Ureter (tissue), 1 donor: ENCODE measurements at places on chromosomes 2 and 18. TPM values are rescaled to one million over a fixed set of nuclear protein-coding genes. Genes with fewer than 3 reads are reported as not detected.

DNA sequence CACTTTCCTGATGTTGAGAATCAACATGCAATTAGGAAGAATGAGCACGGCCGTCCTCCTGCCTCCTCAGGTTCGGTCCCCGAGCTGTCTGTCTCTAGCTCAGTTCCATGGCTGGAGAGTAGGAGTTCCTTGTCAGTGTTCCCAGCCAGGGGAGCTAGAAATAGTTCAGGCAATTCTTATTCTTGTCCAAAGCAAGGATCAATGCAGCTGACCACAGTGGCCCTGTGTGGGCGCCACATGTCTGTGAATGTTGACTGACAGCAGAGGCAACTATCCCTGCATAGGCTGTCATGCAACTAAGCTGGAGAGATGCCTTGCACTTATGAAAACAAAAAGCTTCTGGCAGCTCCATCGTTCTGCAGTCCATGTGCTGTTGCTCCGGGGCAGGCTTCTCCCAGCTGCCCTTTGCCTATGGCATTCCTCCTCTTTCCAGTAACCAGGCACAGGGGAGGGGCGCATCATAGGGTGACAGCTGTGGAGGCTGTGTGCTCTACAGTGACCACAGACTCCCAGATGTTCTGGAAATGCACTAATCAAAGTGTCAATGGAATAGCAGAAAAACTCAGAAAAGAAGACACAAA lies 58.7 kb downstream of the PDCL3 start:
- DNase-seq: no peak

DNA sequence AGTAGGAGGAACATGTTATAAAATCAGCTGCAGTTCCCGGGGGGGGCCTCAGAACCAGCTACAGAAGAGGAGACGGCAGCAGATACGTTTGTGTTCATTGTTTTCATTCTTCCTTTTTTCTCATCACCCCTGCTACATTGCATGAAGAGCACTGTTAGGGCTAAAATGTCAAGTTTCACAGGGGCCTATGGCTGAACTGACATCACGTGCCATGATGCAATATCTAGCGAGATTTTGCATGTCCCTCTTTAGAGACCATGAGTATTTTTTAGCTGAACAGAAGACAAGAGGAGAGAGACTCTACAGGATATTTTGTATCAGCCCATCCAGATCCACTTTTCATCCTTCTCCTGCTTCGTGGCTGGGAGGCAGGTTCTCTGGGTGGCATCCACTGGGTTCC lies 97.6 kb downstream of the MRPS9 start:
- no peak for DNase-seq

GRCh38 chr2:239407112-239407511 lies 6.3 kb upstream of the HDAC4 start:
- DNase-seq: no peak

DNA sequence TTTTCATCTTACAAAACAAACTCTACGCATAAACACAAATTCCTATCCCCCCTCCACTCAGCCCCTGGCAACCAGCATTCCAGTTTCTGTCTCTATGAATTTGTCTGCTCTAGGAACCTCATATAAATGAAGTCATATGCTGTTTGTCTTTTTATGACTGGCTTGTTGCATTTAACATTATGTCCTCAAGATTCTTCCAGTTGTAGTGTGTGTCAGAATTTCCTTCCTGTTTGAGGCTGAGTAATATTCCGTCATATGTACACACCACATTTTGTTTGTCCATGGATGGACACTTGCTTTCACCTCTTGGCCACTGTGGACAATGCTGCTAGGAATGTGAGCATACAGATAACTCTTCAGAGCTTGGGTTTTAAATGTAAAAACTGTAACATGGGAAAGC lies 272.1 kb downstream of the GBX2 start:
- no peak for DNase-seq

DNA sequence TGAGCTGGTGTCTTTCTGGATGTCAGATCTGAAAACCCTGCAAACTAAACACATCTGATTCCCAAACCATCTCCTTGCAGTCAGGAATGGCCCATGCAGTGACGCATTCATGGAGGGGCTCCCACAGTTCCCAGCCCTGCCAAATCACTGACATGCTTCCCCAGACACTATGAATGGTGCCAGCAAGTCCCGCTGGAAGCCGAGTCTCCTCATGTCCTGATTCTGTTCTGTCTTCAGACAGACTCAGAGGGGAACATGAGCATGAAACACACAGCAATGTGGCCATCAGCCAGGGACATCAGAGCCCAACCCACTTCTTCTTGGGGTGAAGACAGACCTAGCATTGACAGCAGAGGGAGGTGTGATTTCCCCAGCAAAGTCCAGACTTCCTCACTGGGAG lies 83.7 kb downstream of the TTC32 start:
- no peak for DNase-seq

DNA sequence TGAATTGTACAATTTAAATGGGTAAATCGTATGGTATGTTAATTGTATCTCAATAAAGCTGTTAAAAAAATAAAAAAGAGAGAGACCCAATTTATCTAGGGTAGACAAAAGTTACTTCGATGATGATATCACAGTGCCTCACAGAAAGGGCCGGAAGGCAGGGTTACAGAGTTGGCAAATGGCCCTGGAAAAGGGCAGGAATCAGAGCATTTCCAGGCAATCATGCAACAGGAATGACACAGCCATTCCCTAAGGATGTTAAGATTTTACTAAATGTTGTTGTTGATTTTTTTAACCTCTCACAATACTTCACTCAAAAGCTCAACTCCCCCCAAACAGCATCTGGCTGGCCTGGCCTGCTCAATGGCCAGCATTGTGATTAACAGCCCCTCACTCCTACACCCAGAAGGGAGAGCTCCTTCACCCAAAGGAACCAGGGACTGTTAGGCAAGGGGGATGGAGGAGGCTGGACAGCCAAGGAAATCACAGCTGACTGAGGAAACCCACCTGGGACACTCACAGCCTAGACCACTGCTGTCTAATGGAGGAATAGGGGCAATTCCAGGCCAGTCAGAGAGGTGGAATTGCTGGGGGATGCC lies 7.7 kb upstream of the SP100 start:
- peak; percentile 48 for DNase-seq

The GKN1 gene
- total RNA-seq: not detected

The ERBB4 gene
- 10.2 TPM for total RNA-seq
